ENCODE measurements at places on chromosomes 6 and 20. TPM values are rescaled to one million over a fixed set of nuclear protein-coding genes. Genes with fewer than 3 reads are reported as not detected.

The GABBR1 gene
- 28.8 TPM for total RNA-seq

The SLCO4A1 gene
- 6.3 TPM for total RNA-seq

The DNMT3B gene
- total RNA-seq = 2.5 TPM

- DNase-seq = no peak
Observed at GRCh38 chr6:25404693-25405169, 125.6 kb downstream of the CARMIL1 start.

The SUMO4 gene
- 6.5 TPM for total RNA-seq

DNA sequence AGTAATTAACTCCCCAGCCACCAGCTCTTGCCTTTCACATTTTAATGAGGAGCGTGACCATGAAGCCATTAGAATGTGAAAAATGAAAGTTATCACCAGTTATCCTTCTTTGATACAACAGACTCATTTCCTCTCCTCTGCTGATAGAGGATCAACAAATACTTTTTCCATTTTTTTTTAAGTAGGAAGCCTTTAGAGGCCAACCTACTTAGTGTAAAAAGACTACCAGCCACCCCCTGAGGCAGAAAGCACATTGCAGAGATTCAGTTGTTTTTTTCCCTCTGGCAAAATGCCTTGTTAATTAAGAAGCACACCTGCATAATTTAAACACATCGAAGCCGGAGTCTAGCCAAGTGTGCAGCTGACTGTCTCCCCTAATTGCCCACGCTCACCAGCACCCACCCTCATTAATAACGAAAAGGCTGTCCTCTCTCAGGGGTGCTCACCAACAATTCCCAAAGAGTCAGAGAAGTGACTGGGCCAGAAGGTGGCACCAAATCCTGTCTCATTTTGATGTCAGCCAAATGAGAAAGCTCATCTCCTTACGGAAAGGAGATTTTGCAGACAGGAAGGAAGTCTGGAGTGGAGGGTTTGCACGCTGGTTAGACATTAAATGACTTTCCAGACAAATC, 60.9 kb upstream of the MC3R start:
- no peak for DNase-seq

DNA sequence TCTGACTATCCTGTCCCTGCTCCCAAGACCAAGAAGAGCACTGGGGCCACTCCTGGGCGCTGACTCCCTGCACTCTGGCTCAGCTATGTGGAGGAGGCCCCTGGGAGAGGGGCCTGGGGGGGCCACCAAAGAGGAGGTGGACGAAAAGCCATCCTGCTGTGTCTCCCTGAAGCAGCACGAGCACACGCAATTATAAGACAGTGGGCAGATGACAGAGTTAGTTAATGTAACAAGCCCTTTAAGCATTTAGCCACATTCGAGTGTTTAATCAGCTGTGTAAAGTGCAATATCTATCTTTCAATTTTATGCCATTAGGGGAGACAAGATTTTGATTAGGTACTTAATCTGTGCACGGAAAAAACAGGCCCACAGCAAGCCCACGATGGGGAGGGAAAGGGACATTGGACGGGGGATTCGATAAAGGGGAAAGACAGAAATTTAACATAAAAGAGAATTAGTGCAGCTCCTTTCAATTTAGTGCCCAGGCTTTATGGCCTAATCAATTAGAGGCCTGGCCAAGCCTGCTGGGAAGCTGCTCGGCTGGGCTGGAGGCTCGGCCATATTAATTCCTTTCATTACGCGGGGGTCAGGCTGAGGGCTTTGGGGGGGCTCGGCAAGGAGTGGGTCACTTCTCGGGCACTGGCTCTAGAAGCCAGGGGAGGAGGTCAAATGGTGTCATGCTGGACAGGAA, 286.2 kb downstream of the DHX35 start:
- DNase-seq = no peak

- no peak for DNase-seq
Observed at GRCh38 chr6:34829137-34829536, 37.3 kb downstream of the BLTP3A start.

- no peak for DNase-seq
Observed at GRCh38 chr20:9163251-9163650, 94.4 kb downstream of the PLCB4 start.
